ENCODE measurements at places on chromosomes 13 and 19.

- no peak for DNase-seq
Observed at GRCh38 chr13:46607768-46608564, 55.0 kb downstream of the LRCH1 start.

DNA sequence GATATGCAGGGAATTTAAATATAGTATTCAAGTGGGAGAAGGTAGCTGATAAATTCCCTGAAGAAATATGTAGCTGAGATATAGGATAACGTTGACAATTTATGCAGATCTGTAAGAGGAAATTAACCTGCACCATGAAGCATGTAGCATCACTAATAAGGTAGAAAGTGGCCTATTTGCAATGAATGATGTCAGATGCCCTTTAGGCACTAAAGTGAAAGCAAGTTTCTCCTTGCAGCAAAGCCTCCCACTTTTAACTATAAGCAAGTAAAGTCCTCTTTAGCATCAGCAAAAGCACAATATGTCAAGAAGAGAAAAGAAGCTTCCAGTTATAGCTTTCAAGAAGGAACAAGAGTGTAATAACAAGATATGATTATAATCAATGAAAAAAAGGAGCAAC is 102.5 kb upstream of the SLITRK1 start:
- no peak for DNase-seq

GRCh38 chr19:51508059-51508733 is 6.6 kb upstream of the SIGLEC12 start:
- no peak for DNase-seq

DNA sequence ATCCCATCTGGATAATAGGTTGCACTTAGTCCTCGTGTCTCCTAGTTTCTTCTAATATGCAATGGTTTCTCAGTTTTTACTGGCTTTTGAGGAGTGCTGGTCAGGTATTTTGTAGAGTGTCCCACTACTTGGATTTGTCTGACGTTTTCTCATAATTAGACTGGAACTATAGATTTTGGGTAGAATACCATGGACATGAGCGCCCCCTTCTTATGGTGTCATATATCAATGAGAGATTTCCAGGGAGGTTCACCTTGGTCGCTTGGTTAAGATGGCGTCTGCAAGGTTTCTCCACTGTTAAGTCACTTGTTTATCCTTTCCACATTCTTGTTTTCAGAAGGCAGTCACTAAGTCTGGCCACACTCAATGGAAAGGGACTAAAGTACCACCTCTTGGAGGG is 6.7 kb downstream of the SOHLH2 start:
- no peak for DNase-seq

- DNase-seq = no peak
Observed at GRCh38 chr19:1067341-1067957, 482 bp downstream of the ARHGAP45 start.

Measured in NCI-H1694 (cell line).